Sigmoid colon (tissue), 7 donors: ENCODE measurements at places on chromosomes 6 and 20.

GRCh38 chr6:6634735-6635075 is 46.2 kb downstream of the LY86 start:
- no peak for DNase-seq

DNA sequence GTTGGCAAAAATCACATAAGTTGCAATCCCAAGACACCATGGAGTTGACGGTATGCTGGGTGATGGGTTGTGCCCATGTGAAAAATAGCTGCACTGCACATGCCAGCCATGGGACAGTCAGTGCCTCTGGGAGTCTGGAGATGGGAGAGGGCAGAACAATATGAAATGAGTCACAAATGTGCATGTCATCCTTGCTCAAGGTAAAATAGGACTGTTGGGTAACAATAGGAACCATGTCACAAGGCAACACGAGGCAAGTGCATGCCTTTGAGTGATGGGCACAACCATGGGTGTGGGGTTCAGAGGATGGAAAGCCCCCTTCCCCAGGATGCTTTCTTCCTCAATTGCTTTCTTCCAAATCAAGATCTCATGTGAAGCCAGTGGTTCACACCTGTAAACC is 70.5 kb upstream of the PIM1 start:
- DNase-seq = no peak

DNA sequence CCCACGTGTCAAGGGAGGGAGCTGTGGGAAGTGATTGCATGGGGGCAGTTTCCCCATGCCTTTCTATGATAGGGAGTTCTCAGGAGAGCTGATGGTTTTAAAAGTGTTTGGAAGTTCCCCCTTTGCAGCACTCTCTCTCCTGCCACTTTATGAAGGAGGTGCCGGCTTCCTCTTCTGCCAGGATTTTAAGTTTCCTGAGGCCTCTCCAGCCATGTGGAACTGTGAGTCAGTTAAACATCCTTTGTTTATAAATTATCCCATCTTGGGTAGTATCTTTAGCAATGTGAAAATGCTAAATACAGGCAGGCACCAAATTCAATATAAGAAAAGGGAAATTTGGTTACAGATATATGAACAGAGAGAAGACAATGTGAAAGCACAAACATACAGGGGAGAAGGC is 96.4 kb upstream of the EPHA7 start:
- DNase-seq = no peak

GRCh38 chr6:23650676-23651075 is 475.3 kb upstream of the NRSN1 start:
- DNase-seq = peak; percentile 70

- DNase-seq = no peak
Measured at GRCh38 chr6:94272327-94272726, 853.0 kb upstream of the EPHA7 start.

DNA sequence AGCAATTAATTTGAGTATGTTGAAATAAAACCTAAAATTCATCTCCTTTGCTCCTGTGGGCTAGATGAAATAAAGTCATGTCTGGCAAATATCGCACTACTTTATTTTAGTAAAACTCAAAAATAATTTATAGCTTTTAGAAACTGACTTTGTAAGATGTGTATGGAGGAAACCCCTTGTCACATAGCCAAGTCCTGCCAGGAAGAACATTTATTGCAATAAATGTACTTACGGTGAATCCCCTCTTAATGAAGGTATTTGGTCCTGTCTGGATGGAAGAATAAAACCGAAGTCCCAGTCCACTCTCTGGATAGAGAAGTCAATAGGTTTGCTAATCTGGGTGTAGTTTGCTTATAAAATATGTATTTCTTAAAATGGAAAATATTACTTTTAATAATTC is 1226.8 kb upstream of the MAP3K7 start:
- no peak for DNase-seq

- no peak for DNase-seq
Measured at GRCh38 chr20:14488212-14488611, 150.8 kb upstream of the FLRT3 start.

DNA sequence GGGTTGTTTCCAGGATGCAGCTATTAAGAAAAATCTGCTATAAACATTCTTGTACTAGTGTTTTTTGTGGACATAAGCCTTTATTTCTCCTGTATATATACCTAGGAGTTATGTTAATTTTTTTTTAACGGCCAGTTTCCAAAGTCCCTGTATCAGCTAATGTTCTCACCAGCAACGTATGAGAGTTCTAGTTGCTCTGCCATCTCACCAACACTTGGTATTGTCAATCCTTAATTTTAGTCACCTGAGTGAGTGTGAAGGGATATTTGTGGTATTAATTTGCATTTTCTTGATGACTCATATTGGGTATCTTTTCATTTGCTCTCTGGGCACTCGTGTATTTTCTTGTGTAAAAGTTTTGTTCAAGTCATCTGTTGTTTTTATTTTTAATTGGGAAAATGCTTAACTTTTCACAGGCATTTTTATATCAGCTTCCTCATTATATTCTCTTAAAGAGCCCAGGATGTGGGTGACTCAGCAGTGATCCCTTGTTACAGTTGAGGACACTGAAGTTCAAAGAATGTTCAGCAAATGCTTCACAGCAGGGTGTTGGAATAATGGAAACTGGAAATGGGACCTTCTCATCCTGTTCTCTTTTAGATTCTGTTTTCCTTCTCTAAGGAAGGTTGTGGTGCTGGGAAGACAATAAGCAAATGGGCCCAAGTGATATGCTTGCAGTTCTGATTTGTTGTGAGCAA is 211.7 kb upstream of the PRND start:
- DNase-seq = no peak

DNA sequence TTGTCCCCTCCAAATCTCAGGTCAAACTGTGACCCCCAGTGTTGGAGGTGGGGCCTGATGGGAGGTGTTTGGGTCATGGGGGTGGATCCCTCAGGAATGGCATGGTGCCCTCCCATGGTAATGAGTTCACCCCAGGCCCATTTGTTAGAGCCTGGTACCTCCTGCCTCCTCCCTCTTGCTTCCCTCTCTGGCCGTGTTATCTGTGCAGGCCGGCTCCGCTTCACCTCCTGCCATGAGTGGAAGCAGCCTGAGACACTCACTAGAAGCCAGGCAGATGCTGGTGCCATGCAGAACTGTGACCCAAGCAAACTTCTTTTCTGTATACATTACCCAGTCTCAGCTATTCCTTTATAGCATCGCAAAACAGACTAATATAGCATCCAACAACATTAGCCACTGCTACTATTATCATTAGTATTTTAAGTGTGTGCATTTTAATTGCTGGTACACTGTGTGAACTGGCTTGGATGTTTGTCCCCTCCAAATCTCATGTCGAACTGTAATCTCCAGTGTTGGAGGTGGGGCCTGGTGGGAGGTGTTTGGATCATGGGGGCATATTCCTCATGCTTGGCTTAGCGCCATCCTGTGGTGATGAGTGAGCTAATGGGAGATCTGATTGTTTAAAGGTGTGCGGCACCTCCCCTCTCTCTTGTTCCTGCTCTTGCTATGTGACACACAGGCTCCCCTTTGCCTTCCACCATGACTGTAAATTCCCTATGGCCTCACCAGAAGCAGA is 12.2 kb upstream of the OSER1 start:
- DNase-seq = no peak

DNA sequence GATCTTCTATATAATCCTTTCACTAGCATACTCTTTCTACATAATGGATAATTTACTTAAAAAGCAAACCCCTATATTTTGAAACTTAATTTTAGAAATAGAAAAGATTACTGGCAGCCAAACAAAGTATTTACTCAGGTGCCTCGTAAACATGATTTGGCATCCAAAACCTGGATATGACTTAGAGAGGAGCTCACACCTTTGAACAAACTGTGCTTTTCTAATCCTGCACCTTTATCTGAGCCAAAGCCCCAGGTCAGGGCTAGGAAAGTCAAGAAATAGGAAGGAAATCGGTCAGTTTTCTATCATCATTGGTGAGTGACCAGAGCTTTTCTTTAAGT is 170.9 kb downstream of the PHF3 start:
- DNase-seq = no peak

GRCh38 chr20:669573-669972 is 6.0 kb downstream of the SCRT2 start:
- no peak for DNase-seq

GRCh38 chr6:21220271-21220987 is 373.1 kb upstream of the SOX4 start:
- no peak for DNase-seq

- DNase-seq = no peak
Measured at GRCh38 chr6:217048-217659, 75.1 kb upstream of the DUSP22 start.

- no peak for DNase-seq
Measured at GRCh38 chr20:21154692-21155091, 28.8 kb downstream of the KIZ start.

DNA sequence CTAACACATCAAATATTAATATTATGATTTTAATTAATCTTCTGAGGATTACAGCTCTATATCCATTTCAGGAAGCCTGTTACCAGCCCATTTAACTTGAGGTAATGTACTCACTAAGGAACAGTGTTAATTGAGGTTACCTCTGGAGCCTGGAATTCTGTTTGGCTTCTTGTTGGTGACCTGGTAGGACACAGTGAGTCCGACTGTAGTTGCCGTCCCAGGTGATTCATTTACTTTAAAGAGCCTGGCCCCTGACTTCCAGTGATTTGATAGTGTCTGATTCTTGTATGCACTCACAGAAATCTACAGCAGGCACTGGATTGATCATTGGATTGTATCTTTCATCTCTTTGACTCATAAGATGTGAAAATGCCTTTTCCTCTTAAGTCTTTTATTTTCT is 34.0 kb downstream of the IGF2R start:
- DNase-seq = no peak

- no peak for DNase-seq
Measured at GRCh38 chr6:35596448-35597442, 84.0 kb upstream of the TULP1 start.

DNA sequence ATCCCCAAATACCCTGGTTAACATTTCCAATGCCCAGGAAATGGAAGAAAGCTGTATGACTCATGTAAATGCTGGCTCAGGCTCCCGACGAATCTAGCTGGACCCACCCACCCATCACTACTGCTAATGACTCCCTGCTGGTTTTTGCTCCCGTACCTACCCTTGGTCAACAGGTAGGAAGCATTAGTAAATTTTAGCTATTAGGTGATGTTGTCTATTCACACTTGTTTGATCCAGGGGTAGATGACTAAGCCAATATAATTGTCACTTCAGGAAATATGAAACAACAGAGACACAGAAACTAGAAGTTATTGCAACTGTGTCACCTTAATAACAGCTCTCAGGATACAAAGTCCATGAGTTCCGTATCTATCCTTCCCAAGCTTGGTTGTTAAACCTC is 94.4 kb upstream of the BEND6 start:
- no peak for DNase-seq

DNA sequence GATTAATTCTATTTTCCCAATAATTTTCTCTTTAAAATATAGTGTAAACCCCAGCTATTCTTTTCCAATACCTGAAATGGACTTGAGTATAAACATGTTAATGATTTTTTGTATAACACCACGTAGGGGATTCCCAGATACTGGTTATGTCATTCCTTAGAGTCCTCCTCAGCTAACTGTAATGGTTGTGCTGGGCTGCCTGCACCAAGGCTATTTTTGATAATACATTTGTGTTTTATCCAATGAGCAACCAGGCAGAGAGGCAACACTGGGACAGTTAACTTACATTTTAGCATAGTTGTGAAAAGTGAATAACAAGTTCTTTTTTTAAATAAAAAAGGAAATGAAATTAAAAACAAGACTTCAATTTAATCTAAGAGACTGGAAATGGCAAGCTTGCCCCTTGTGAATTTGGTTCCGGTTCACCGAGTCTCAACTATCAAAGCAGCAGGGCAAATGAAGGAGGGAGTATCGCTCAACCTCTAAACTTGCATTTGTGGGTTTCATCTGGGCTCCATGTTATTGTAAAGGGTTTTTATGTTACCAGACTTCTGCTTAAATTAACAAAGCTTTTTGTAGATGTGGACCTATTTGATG is 18.8 kb upstream of the BACH2 start:
- no peak for DNase-seq

DNA sequence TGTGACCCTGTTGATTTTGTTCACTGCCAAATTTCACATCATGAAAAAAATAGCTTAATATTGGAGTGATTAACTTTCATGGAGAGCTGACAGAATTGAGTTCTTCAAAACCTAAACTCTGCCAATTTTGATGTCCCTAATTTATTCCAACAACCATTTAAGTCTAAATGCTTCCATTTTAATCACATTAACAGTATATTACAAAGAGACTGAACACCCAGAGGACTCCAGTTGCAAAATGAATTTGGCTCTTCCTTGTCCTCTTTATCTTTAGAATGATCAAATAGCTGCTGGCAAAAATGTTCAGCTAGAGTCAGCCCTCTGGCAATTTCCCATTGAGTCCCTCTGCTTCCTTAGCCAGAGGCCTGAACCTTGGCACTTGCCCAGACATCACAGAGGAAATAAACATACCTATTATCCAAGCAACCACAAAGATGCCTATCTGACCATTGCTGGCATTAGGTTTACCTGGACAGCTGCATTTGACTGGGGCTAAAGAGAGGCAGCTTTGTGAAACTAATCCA is 299.0 kb upstream of the STXBP5 start:
- DNase-seq = no peak

DNA sequence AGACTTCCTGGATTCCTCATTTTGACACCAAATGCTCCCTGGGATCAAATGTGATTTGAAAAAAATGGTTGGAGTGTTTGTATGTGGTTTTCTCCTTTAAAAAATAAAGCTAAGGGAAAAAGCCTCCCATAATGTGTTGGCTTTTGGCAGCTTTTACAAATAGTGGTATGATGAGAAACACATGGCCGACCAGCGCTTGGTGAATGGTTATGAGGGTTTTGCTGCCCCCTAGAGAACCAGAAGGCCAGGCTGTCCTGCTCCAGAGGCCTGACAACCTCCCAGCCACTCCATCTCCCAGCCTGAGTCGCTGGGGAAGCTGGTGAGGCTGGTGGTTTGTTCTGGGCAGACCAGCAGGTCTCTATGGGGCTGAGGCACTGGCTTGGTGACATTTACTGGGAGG is 69.3 kb downstream of the CLIC5 start:
- peak; percentile 67 for DNase-seq

DNA sequence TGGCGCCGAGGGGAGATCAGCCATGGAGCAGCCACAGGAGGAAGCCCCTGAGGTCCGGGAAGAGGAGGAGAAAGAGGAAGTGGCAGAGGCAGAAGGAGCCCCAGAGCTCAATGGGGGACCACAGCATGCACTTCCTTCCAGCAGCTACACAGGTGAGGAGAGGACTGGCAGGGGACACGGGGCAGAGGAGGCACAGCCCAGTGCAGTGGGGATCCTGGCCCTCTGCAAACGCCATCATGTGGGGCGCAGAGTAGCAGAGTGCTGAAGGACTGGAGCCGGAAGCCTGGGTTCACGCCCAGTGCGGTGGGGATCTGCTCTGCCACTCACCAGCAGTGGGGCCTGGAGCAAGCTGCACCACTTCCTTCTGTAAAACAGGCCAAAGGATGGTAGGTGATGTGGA is 41.1 kb upstream of the FANCE start:
- DNase-seq = no peak

- DNase-seq = no peak
Measured at GRCh38 chr6:109255946-109256640, 126.2 kb downstream of the CD164 start.

GRCh38 chr6:10303608-10304506 is 111.0 kb downstream of the TFAP2A start:
- no peak for DNase-seq

- no peak for DNase-seq
Measured at GRCh38 chr6:163860287-163861081, 446.0 kb downstream of the QKI start.
